NCI-H1417 treated with DMSO at 0.1 percent for 48 hours (cell line): ENCODE measurements at places on chromosomes 5 and 9.

DNA sequence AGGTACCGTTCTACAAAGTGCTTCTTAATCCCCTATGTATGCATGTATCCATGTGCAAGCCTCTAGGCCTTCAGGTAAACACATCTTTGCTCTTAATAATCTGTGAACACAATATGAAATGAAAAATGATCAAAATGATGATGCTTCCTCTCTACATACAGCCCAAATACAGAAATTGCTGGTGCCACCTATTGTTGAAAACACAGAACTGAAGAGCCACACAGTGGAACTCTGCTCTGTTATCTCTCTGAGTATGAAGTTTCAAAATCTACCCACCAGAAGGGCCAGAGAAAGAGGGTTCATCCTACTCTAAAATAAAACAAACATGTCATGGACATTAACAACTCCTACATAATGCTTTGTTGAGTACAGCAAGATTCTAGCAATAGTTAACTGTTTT, 71.3 kb downstream of the GLIS3 start:
- no peak for DNase-seq

- no peak for DNase-seq
Measured at GRCh38 chr9:15720861-15721260, 168.0 kb downstream of the CCDC171 start.

- no peak for DNase-seq
Measured at GRCh38 chr5:96381526-96381925, 51.5 kb downstream of the PCSK1 start.

DNA sequence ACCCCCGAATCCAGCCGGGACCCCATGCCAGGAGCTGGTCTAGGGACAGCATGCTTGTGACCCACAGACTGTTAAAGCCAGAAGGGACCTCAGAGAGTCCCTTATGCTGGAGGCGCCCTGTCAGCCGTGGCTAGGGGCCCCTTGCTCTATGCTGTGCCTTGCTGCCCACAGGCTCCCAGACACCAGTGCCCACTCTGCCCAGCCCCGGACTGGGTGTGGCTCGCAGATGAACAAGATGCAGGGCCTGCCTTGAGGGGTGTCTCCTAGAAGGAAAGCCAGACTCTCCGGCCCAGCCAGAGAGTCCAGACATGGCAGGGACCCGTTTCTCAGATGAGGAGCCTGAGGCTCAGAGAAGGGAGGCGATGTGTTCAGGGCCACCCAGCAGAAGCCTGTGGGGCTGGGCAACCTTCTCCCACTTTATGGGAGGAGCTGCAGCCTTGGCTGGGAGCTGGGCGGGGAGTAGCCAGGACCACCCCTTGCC, 85.7 kb downstream of the LMX1B start:
- no peak for DNase-seq

GRCh38 chr5:6626508-6626907, 6.3 kb downstream of the NSUN2 start:
- DNase-seq: no peak

DNA sequence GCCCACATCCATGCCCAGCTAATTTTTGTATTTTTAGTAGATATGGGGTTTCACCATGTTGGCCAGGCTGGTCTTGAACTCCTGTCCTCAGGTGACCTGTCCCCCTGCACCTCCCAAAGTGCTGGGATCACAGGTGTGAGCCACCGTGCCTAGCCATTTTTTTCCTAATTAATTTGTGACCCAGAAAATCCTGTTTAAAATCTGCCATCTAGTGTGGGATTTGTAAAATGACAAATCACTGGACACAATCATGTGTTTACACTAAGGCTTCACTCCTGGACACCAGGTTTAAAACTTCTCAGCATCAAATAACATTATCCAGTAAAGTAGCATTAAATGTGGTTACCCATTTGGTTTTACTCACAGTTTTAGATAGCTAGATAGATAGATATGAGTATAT, 18.6 kb upstream of the KDM4C start:
- DNase-seq: no peak

GRCh38 chr5:76836585-76836984, 13.2 kb upstream of the S100Z start:
- DNase-seq: no peak

GRCh38 chr9:132090771-132091170, 11.1 kb upstream of the MED27 start:
- no peak for DNase-seq

GRCh38 chr5:150836703-150837102, 9.6 kb upstream of the IRGM start:
- DNase-seq: no peak

- no peak for DNase-seq
Measured at GRCh38 chr9:93124793-93125192, 9.3 kb downstream of the NINJ1 start.

- no peak for DNase-seq
Measured at GRCh38 chr5:139644001-139644456, 4.1 kb upstream of the CXXC5 start.

- no peak for DNase-seq
Measured at GRCh38 chr9:125495172-125496119, 211.6 kb downstream of the MAPKAP1 start.

DNA sequence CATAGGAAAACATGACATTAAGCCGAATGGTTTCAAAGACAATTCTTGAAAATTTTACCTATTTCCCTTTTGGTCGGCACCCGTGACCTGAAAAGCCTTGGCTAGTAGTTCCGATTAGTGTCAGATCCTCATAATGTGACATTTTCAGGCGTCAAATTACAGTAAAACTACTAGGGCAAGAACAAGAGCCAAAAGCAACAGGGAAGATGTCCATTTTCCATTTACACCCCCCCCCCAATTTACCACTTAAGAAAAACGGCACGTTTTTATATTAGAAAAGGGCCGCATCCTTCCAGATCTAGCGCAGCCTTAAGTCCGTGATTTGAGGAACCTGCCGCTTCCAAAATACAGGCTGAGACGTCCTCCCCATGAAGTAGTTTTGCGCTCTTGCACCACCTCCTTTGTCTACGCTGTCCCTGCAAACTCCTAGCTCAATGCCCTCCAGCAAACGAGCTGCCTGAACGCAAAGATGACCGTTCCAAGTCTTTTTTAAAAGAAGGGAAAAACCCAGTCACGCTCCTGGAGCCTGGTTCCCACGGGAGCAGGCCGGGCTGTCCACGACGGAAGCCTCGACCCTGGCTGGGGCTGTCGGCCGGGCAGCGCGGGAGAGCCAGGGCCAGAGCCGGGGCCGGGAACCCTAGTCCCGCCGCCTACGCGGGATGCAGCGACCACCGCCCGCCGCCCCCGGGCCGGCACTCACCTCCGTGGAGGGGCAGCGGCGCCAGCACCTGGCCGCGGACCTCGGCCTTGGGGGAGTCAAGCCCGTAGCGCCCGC, 616 bp downstream of the RNF130 start:
- DNase-seq: no peak

DNA sequence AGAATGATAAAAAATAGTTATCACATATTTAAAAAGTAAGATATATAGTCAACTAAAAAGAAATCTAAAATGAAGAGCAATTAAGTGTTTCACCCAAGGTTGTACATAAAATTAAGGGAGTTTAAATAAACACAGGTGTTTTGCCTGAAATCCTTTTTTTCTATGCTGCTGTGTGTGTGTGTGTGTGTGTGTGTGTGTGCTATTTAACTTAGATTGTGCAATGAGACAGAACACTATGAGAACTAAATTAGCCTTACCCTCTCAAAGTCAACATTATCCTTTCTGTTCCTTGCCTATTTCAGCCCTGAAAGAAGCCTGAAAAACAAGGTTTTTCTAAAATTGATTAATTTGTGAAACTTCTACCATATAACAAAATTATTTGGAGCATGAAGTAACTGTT, 516.2 kb downstream of the ELAVL2 start:
- no peak for DNase-seq

GRCh38 chr5:139808481-139809330, 13.1 kb downstream of the PSD2 start:
- no peak for DNase-seq

- no peak for DNase-seq
Measured at GRCh38 chr5:168777651-168778050, 198.5 kb upstream of the PANK3 start.

- DNase-seq: no peak
Measured at GRCh38 chr9:82161876-82162275, 173.3 kb downstream of the SPATA31D1 start.

GRCh38 chr9:94801234-94801633, 74.7 kb downstream of the AOPEP start:
- DNase-seq: no peak

DNA sequence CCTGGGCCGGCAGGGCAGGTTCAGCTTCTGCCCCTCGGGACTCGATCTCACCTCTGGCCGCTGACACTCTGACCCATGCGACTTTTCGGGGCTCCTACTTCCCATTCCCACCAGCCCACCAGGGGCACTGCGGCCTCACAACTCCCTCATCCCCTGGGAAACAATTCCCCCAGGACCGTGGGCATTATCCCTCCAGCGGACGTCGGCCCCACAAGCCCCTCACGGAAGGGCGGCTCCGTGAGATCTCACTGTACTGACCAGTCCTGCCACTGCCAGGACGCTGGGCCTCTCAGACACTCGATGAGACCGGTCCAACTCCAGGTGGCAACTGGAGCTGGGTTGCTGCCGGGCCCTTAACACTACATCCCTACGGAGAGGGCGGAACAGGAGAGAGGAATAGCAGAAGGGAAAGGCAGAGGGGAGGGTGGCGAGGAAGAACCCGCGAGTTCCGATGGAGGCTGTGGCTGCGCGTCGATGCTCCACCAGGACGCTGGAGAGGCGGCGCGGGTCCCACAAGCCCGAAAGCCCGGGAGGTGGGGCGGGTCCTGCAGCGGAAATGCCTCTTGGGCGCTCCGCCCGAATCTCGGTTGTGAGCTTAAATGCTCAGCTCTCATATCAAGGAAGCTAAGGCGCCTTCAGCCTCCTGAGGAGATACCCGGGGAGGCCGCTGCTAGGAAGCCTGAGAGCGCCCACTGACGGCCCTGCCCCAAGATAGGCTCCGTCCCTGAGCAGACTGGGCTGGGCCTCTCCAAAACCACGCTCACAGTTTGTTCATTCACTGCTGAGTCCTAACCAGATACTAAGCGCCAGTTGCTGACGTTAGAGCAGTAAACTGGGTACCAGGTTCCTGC, 36.3 kb downstream of the VCP start:
- DNase-seq: no peak

DNA sequence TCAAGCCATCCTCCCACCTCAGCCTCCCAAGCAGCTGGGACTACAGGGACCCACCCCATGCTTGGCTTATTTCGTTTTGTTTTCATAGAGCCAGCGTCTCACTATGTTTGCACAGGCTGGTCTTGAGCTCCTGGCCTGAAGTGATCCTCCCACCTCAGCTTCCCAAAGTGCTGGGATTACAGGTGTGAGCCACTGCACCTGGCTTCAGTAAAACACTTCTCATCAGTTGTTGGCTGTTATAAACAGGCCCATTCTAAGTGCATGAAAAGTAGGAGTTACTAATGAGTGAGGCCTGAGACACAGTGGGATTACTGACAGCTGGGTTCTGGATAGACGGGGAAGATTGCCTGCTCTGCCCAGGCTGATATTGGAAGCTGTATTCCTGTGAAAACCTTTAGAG, 3.5 kb downstream of the CRB2 start:
- peak; percentile 22 for DNase-seq

- DNase-seq: no peak
Measured at GRCh38 chr5:178198706-178199105, 5.6 kb upstream of the HNRNPAB start.
